ENCODE measurements at places on chromosomes 2 and 18.
A peak's percentile ranks its signal among the peaks of the same experiment; 100 is the strongest.

DNA sequence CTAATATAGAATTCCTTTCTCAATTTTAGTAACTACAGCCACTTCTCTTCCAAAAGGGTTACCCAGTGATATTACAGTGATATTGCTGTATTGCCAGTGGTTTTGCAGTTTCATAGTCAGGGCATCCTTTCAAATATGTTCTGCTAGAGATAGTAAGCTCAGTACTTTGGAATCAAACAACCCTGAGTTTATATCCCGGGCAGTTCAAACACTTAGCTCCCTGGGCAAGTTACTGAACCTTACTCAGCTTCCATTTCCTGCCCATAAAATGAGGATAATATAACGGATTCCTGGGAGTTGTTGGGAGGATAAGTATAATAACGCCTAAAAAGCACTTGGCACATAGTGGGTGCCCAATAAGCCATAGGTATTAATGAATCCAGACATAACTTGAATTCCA lies 212.6 kb upstream of the PARD3B start:
- no peak for DNase-seq

DNA sequence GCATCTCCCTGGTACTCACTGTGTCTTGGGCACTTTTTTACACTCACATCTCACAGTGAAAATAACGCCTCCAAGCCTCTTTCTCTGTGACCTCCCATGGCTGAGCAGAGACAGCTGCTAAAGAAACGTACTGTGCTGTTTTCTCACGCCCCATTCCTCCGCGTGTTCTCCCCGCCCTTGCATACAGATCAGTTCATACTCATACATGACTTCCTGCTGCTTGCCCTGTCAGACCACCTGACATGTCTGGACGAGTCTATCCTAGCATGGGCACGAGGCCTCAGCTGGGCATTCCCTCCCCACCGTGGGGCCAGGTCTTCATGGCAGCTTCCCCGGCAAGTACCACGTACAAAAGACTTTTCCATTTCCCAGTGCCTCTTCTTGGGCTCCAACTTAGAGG lies 21.2 kb upstream of the IL1A start:
- no peak for DNase-seq

DNA sequence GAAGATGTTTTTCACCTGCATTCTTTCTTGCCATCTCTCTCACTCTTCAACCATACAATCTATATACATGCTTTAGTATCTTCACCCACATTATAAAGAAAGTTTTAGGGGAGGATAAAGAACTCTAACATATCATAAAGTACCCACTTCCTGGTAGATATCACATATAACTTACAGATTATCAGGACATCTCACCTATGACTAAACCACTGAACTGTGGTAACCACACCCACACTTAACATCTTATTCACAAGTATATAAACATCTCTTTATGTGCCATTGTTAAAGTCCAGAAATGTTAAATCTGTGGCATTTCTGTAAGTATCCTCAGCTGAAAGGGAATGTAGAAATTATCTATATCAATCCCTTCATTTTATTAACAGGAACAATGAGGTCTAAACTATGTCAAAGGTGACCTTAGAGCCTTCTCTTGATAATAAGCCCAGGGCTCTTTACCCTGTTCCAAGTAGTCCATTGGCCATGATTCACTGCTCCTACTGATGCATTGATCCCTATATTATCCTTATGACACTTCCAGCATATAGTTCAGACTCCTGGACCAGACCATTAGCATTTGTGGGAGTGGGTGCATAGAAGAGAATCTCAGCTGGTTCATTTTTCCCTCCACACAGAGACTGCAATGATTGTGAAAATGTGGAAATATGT lies 182.4 kb downstream of the SUCLG1 start:
- DNase-seq = no peak

GRCh38 chr18:62717169-62717924 lies 2.0 kb downstream of the PHLPP1 start:
- DNase-seq = peak; percentile 71

DNA sequence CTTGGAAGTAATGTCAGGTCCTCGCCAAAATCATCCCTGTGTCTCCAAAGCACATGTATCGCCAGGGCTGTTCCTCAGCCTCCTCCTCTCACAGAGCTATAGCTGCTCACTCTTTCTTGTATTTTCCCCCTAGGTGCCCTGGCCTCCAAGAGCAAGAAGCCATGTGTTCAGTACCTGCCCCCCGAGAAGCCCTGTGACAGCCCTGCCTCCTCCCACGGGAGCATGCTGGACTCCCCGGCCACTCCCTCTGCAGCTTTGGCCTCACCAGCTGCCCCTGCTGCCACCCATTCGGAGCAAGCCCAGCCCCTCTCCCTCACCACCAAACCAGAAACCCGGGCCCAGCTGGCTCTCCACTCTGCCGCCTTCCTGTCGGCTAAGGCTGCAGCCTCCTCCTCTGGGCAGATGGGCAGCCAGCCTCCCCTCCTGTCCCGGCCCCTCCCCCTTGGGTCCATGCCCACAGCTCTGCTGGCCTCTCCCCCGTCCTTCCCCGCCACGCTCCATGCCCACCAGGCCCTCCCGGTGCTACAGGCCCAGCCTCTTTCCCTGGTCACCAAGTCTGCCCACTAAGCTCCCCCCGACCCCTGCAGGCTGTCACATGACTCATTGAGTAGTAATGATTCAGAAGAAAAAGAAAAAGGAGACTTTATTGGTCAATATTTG lies 18.8 kb downstream of the TGOLN2 start:
- DNase-seq = peak; percentile 67

GRCh38 chr2:165990846-165991245 lies 37.3 kb upstream of the TTC21B start:
- DNase-seq = no peak

DNA sequence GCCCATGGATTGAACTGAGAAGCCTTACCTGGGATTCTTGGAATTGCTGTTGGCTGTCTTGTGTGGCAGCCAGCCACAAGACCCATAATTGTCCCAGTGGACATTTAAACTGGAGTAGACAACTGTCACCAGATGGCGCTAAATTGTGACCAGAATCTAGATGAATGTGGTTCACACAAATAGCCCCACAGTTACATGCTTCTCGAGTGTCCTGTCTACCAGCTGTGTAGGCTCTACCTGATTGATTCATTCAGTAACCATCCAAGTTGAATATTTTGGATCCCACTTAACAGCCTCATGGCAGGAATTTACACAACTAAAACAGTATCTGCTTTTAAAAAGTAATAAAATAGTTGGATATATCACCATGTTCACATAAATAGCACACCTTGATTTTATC lies 73.2 kb downstream of the MAP4K4 start:
- DNase-seq = peak; percentile 62

GRCh38 chr18:58674863-58675472 lies 3.7 kb downstream of the MALT1 start:
- peak; percentile 52 for DNase-seq

DNA sequence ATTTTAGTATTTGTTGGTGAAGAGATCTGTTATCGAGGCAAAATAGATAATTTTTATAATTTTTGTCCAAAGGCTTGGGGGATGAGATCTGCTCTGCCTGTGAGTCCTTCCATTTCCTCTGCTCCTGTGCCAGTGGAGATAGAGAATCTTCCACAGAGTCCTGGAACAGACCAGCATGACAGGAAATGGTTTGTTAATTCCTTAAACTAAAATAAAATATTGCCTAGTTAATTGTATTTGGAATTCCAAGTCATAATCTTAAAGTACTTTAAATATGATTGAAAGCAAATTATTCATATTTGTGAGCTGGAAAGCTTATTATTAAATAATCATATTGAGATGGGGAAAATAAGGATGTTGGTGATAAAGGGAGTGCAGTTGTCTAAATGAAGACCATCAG lies 87.8 kb downstream of the EPB41L5 start:
- no peak for DNase-seq

- DNase-seq = no peak
Measured at GRCh38 chr2:132883430-132883829, 213.4 kb upstream of the LYPD1 start.

DNA sequence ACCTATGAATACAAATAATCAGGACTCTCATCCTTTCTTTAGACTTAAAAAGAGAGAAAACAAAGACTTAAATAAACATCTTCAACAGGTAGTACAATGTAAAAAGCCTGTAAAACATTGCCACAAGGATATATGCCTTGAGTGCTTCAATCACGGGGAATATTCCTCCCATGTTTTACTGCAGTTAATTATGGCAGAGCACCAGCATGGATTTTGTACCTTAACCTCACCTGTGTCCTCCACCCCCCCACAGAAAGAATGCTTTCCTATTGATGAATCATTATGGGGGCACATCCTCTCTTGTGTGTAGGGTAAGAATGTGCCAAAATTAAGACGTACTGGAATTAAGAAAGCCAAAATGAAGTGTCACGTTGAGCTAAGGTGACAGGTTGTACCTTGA lies 189.9 kb upstream of the FOSL2 start:
- no peak for DNase-seq

DNA sequence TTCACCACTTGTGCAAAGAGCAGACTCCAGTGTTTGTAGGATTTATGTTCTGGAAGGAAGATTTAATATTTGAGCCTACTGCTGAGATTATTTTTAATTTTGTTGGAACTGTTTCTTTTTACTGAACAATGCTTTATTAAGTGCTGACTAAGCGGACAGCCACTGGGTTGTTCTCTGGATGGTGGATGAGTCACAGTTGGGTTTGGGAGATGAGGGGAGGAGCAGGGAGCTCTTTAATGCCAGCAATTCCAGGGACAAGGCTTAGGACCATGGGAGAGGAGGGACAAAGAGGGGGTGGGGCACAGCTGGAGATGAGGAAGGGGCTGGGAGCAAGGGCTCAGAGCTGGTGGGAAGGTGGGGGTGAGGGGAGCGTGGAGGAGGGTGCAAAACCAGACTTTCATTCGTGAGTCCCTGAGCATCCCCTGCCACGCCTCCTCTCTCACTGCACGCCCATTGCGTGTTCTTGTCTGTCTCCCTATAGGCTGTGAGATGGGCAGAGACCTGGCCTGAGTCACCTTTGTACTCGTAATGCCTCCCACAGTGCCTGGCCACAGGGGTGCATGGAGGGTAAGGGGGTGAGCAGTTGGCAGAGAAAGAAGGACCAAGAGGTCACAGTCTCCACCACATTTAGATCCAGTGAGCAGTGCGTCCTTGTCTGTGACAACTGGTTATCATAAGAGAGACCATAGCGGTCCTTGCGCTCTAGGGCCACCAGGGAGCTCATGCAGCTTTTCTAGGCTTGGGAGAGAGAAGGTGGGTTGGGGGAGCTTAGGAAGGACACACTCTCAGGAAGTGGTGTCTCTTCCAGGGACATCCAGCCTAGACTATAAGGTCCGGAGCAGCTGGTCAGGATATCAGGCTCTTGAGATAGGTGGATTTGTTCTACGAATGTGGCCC lies 18.4 kb downstream of the SLC4A3 start:
- DNase-seq = peak; percentile 82

- DNase-seq = no peak
Measured at GRCh38 chr2:231359441-231359840, 36.1 kb upstream of the B3GNT7 start.

DNA sequence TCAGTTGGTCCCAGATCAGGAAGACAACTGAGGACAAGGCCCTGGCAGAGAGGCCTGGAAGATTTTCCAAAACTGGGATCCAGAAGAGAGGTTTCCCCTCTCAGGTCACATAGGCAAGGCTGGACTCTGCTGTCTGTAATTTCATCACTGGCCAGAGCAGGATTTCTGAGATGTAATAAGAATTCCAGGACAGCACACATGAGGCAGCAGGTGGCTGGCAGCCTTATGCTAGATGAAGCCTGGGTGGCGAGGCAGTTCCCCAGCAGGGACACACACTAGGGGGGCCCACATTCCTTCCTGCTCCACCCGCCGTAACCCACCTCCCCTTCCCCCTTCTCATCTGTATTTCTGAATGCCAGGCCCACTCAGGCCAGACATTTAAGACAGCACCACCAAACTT lies 98.6 kb downstream of the HNRNPLL start:
- no peak for DNase-seq

GRCh38 chr2:21095714-21096113 lies 28.1 kb upstream of the TDRD15 start:
- no peak for DNase-seq

GRCh38 chr2:85248773-85249509 lies 78.8 kb downstream of the TGOLN2 start:
- DNase-seq = peak; percentile 94

DNA sequence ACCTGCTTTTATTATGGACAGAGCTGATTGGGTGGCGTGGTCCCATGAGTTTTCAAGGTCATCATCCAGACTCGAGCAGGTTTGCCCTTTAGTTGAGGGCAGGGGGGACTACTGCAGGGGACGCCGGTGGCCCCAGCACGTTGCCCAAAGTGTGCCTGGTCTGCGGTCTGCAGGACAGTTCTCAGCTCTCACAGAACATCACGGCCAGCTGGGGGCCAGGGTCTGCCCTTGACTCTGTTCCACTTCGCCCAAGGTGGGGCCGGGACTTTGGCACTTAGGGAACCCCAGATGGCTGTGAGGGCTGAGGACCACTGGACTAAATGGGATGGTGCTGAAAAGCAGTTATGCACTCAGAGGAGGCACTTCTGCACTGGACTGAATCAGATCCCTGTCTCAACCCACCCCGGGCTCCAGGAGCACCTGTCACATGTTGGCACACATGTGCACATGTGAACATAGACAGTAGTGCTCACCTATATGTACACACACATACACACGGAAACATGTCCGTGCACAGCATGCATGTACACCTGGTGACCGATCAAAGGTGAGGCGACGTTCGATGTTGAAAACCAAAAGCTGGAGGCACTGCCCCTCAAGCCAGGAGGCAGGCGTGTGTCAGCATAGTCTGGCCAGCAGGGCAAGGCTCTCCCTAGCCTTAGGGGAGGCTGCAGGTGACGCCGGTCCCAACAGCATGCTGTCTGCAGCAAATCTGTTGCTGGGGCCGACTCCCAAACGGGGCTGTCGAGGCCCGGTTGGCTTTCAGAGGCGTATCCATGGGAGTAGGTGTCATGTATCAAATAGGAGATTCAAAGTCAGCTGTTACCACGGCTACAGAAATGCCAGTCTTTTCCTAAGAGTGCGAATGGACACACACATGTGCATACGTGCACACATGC lies 10.2 kb downstream of the ANO7 start:
- DNase-seq = no peak

DNA sequence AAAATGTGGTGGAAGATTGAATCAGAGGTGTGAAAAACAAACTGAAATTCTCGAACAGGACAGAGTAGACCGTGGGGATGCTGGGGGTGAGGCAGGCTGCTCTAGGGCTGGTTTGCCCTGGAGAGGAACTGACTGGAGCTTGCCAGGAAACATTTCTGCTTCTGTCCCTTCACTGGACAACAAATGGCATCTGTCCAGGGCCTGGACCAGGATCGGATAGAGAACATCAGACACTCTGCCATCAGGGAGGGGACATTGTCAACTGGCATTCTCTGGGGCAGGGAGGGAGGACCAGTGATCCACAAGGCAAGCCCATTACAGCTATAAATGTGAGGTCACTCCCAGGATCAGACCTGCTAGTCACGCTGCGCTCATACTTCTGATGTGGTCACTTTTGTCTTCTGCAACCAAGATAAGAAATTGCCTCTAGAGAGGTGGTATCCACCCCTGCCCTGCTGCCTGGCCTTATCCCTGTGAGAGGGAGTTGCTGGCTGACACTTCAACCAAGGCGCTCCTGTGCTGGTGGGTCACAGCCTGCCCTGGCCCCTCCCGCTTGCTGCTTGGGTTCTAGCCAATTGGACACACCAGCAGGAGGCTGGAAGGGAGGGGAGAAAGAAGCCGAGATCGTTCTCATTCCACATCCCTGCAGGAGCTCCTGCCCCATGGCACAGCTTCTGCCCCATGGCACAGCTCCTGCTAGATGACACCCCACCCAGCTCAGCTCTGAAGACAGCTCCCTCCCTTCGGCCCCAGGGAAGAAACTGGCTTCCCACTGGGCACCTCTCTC lies 8.7 kb downstream of the NPPC start:
- no peak for DNase-seq

All from IMR-90 (cell line).